Stimulated activated CD8-positive, alpha-beta memory T cell treated with anti-CD3 and anti-CD28 coated beads, Interleukin-15, amount 100 ng/mL, for 24 hours (primary cell): ENCODE measurements at places on chromosomes 16 and 17.

DNA sequence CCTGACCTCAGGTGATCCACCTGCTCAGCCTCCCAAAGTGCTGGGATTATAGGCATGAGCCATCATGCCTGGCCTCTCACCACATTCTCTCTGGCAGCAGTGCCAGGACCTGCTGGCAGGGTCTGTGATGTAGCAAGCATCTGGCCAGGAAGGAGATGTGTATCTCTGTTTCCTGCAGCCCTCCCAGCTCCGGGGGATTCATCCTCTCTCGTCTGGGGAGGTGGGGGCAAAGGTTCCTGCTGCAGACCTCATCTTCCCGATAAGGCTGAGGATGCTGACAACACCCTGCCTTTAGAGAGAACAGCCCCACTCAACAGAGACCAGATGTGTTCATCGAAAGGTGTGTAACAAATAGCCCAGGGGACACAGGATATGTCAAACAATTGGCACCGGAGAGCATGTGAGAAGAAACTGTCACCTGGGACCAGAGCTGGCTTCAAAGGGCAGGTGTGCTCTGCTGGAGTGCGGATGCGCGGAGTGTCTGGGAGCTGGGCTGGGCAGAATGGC lies 54.8 kb upstream of the SEC14L1 start:
- DNase-seq: no peak

GRCh38 chr16:12763517-12763916 lies 40.2 kb downstream of the CPPED1 start:
- no peak for DNase-seq

- no peak for DNase-seq
Measured at GRCh38 chr16:67170168-67170948, at the start of gene NOL3. Gene NOL3, plus strand, starts transcription at chr16:67170538.

DNA sequence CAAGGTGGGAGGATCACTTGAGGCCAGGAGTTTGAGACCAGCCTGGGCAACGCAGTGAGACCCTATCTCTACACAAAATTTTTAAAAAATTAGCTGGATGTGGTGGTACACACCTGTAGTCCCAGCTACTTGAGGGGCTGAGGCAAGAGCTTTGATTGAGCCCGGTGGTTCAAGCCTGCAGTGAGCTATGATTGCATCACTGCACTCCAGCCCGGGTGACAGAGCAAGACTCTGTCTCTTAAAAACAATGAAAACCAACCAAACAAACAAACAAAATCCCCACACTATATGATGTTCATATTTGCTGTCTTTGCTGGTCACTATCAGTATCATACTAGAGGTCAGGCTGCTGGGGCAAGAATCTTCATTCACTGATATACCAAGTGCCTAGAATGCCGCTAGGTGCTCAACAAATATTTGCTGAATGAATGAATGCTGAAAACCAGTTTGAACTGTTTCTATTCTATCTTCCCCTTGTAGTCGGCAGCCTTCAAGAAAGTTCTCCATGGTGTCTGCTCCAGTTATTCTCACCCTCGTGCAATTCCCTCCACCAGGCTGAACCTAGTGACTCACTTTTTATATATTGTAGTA lies 127.0 kb downstream of the IRX3 start:
- DNase-seq: no peak

DNA sequence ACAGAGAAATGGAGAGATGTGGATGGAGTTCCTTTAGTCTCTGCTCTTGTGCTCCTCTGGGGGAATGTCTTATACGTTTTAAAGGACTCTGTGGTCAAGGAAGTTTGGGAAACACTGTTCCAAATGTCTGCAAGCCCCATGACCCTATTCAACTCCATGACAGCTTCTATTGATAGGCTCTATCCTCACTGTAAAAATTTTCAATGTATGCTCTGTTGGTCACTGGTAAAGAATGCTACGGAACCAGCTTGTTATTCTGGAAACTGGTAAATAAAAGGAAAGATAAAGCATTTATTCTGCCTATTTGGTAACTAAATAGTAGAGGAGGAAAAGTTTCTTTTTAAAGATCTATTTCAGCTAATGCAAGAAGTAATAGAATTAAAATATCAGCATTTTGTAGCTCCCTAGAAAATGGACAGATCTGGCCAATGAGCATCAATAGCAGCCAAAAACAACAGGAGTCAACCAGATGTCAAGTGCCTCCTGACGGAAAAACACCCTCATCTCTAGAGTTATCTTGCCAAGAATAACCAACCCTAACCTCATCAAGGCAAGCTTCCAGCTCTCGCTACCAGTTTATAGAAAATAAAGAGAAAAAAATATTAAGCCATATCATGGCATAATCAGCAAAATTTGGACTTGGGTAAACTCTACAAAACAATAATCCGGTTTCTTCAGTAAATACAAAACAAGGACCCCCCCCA lies 16.1 kb downstream of the GDE1 start:
- no peak for DNase-seq

GRCh38 chr17:55273579-55274354 lies 9.0 kb downstream of the HLF start:
- no peak for DNase-seq

GRCh38 chr17:35588196-35588920 lies 1.2 kb downstream of the AP2B1 start:
- no peak for DNase-seq

DNA sequence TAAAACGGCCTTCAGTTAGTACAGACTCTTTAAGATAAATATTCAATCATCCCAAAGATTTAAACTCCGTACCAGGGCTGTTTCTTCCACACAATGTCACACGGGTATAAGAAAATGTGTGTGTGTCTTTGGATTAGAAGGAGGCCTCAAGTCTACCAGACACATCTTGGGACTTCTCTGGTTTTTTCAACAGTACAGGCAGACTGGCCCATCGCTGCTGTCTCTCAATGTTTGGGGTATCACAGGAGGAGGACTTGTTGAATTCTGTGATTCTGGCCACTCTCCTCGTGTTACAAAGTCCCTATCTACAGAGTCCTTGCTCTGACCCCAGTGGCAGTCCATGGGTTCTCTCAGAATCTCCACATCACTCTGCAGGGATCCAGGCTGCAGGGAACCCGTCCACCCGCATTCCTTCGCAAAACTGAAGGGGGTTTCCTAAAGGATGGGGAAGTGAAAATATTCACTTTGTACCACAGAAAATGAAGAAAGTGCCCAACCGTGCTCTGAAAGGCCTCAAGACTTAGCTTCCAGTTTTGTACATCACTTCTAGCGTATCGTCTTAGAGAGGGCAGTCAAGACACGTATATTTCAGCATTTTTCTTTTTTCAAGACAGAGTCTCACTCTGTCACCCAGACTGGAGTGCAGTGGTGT lies 373.2 kb downstream of the NPIPA8 start:
- no peak for DNase-seq

GRCh38 chr17:31390748-31391495 lies 553 bp upstream of the RAB11FIP4 start:
- DNase-seq: no peak

DNA sequence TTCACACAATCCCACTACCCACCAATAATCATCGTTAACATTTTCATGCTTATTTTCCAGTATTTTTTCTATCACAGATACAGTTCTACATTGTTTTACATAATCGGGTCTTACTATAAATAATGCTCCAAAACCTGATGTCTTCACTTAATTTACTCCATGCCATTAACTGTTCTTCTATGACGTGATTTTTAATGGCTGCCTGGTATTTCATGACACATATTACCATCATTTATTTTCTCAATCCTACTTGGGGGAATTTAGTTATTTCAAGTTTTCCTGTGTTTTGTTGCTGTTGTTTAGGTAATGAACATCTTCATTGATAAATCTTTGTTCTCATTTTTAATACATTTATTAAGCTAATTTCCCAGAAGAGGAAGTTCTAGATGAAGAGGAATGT lies 14.7 kb downstream of the LPO start:
- DNase-seq: no peak

DNA sequence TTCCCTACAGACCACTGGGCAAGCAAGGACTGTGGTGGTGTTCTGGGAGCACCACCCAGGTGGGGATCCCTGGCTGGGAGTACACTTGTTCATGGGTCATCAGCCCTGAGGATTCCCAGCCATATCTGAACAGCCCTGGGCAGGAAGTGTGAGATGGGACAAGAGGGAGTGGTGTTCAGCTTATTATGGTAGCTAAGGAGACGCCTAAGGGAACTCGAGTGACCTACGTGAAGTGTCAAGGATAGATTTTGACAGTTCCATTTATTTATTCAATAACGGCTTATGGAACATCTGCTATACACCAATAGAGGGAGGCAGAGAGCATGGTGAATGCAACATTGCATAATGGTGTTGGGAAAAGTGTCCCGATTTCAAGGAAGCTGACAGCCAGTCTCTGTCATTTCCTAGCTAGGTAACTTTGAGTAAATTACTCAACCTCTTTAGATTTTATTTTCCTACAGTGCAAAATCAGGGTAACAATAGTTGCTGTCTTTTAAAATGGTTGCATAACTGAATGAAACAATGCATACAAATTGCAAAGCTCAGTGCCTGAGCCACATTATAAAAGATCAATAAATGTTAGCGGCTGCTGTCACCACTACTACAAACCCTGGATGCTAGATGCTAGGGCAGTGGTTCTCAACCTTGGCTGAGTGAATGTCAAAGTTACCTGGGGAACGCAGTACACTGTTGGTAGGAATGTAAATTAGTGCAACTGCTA lies 534.1 kb downstream of the GRIN2A start:
- DNase-seq: no peak

- no peak for DNase-seq
Measured at GRCh38 chr17:47882247-47882646, 13.8 kb upstream of the SP2 start.

GRCh38 chr16:85724936-85725335 lies 26.0 kb downstream of the C16orf74 start:
- no peak for DNase-seq

- no peak for DNase-seq
Measured at GRCh38 chr17:28977659-28978355, 26.5 kb upstream of the PHF12 start.

DNA sequence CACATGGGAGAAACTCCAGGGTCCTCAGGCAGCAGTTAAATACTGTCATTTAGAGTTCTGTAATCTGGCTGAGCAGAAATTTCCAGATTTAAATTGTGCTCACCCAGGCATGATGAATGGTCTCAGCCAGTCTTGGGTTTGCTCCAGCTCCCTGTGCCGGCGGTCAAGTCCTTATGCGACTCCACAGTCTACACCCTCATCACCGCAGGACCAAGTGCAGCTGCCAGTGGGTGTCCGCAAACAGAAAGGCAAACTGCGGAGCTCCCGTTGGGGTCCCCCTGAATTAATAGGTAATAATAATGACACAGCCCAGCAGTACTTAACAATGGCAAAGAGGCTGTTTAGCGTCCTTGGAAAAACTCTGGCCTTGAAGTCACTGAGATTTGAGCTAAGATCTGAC lies 3.9 kb upstream of the CACNG4 start:
- no peak for DNase-seq

- no peak for DNase-seq
Measured at GRCh38 chr16:68992521-68992920, 112.9 kb upstream of the HAS3 start.

DNA sequence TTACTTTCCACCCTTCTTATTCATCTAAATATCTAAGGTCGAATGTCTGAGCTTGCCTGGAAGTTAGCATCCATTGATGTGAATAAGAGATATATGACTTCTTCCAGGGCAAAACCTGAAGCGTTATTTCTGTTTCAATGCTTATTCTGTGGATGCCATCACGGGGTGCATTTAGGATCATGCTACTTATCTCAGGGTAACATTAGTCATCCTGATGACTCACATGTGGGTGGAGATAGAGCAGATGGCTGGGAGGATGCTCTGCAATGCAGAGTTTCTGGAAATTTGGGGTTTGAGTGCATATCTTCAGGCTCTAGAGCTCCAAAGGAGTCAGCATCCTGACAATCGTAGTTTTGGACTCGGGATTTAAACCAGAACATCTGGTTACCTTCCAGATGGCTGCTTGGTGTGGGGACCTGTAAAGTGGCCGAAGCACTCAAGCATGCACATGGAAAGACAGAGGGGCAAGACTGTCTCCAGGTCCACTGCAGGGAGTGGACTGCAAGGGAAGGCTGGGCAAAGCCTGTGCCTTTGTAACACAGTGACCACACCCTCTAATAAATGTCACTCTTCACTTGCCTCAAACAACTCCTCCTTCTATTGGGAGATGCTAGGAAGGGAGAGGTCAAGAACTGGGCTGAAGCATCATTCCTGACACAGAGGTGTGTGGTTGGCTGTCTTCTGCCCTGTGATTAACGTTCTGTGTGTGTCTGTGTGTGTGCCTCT lies 175.2 kb upstream of the SALL1 start:
- no peak for DNase-seq

DNA sequence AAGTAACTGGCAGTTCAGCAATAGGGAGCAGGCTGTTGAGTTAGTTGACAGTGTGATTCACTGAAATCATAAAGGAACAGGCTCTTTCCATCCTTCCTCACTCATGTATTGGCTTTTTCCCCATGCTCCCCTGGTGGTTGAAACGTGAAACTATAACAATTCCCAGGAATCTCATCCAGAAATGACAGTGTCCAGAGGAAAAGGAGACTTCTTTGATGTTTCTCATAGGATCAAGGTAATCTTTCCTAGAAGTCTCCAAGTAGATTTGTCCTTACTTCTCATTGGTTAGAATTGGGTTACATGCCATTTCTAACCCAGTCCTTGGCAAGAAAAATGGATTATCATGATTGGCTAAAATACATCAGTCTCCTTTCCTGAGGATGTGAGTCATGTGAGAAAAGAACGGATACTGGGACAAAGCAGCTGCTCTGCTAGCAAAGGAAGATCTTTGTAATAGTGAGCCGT lies 14.4 kb downstream of the TTC19 start:
- no peak for DNase-seq

- peak; percentile 39 for DNase-seq
Measured at GRCh38 chr17:82414548-82415281, 3.4 kb upstream of the HEXD start.

GRCh38 chr16:1772908-1773702 lies at the start of gene MRPS34:
Gene MRPS34, minus strand, starts transcription at chr16:1773134. Its CDS starts 15 bp downstream, at chr16:1773119.
- peak; percentile 66 for DNase-seq

DNA sequence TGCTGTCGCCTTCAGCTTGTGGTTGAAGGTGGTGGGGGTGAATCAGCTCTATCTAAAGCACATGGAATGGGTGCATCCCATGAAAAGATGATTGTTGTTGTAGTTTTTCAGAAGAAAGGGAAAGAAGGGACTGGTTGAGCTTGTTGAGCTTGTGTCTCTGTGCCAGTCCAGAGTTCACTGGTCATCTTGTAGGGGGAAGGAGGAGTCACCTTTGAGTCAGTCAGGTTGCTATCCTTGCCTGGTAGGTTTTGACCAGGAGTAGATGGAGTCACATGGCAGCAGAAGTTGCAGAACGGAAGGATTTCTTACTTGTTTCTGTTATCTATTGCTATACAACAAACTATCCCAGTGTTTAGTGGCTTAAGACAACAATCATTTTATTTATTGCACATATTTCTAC lies 73.3 kb downstream of the PLCG2 start:
- no peak for DNase-seq

DNA sequence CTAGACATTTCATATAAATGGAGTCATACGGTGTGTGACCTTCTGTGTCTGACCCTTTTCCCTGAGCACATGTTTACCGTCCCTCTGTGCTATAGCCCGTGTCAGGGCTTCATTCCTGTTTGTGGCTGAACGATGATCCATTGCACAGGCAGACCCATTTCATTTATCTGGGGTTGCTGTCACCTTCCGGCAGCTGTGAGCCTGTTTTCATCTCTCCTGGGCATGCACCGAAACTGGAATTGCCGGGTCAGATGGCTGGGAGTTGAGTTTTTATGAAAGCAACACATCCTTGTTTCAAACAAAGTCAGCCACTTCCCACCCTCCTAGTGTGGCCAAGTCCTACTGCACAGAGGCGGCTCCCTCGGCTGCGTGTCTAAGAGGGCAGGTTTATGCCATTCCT lies 25.5 kb downstream of the BAIAP2 start:
- no peak for DNase-seq

- DNase-seq: no peak
Measured at GRCh38 chr17:27439342-27439741, 16.9 kb upstream of the KSR1 start.

GRCh38 chr17:77607606-77608005 lies 350.9 kb upstream of the TNRC6C start:
- no peak for DNase-seq
